ENCODE measurements at places on chromosomes 12 and 14.

- no peak overlapping the region for H3K27ac ChIP-seq
- no peaks in the 10 kb centered on the region for H3K27me3 ChIP-seq
- H3K4me1 ChIP-seq, result peaks cover 78% of the 10 kb centered on the region
- H3K4me3 ChIP-seq, result no peak overlapping the region
- no peaks in the 10 kb centered on the region for H3K36me3 ChIP-seq
Observed at GRCh38 chr12:70248876-70249275, 5.6 kb downstream of the CNOT2 start.

GRCh38 chr12:15928346-15928745 is 17.2 kb downstream of the DERA start:
- H3K27ac ChIP-seq, result no peak overlapping the region
- H3K4me1 ChIP-seq, result peaks cover 14% of the 10 kb centered on the region
- H3K4me3 ChIP-seq, result no peak overlapping the region
- no peaks in the 10 kb centered on the region for H3K36me3 ChIP-seq

DNA sequence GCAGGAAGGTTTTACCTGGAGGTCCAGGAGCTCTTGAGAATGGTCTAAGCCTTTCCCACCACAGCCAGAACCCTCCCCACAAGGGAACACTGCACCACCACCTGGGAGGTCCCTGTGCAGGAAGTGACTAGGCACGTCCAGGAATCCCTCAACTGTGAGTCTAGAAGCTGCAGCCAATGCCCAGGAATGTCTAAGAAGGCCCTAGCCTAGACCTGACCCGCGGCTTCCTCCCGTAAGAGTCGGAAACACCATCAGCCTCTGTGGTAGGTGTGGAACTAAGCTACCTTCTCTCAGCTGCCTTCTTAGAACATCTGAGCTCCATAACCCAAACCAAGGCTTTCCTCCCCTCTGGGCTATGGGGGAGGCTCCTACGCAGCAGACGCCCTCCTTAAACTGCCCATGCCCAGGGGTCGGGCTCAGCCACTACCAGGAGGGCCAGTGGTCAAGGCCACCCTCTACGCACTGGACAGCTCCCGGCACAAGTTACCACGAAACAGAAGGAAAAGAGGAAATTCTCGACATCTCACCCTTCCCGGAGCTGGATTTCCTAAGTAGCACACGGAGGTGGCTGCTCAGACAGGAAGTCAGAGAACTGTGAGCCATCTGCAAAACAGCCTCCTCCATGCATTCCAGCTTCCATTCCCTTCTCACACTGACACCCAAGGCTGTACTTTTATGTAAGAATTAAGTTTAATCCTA is 25.5 kb downstream of the ZFYVE21 start:
- no peaks in the 10 kb centered on the region for H3K27me3 ChIP-seq
- no peaks in the 10 kb centered on the region for H3K36me3 ChIP-seq
- no peak overlapping the region for H3K27ac ChIP-seq

- H3K27ac ChIP-seq, result no peak overlapping the region
- no peaks in the 10 kb centered on the region for H3K36me3 ChIP-seq
- DNase-seq, result no peak
- no peak overlapping the region for H3K4me3 ChIP-seq
- H3K4me1 ChIP-seq, result no peaks in the 10 kb centered on the region
Observed at GRCh38 chr12:110928700-110929099, 8.3 kb upstream of the MYL2 start.

DNA sequence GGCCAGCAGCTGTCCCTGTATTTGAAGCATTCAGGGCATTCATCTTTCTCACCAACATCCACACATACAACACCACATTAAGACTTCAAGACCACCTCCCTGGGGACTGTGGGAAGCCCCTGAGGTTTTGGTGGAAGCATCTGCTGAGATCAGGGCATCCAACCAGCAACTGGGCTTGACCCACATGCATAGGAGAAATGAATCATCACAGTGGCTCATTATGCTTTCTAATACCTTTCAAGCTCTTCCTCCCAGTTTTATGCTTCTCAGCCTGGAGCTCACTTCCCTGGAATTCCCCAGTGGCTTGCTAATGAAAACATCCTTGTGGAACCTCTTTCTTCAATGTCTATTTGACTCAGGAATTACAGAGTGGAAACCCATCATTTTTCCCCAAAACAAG is 21.4 kb upstream of the CMKLR1 start:
- no peaks in the 10 kb centered on the region for H3K4me1 ChIP-seq
- H3K4me3 ChIP-seq, result no peak overlapping the region
- H3K27me3 ChIP-seq, result no peaks in the 10 kb centered on the region
- H3K27ac ChIP-seq, result no peak overlapping the region
- no peaks in the 10 kb centered on the region for H3K36me3 ChIP-seq
- DNase-seq, result no peak

DNA sequence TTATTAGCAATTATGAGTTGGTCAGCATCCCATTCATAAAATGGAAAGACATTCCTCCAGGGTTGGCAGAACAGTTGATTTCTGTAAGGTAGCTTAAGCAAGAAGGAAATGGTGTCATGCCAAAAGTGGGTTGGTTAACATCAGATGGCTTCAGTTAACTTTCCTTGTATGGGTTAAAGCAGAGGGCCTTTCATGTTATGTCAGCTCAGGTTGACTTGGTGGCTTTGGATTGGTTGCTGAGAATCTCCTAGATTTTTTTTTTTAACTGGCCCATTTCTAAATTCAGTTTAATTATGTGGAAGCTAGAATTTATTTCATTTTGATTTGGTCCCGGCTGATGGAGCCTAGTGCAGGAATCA is 87.8 kb downstream of the BBS10 start:
- peak overlapping the region; percentile 29 for H3K27ac ChIP-seq
- no peak overlapping the region for H3K4me3 ChIP-seq
- no peaks in the 10 kb centered on the region for H3K27me3 ChIP-seq
- peaks cover 10% of the 10 kb centered on the region for H3K4me1 ChIP-seq

- H3K36me3 ChIP-seq, result no peaks in the 10 kb centered on the region
- no peak overlapping the region for H3K4me3 ChIP-seq
- no peak overlapping the region for H3K27ac ChIP-seq
- DNase-seq, result no peak
- no peaks in the 10 kb centered on the region for H3K4me1 ChIP-seq
Observed at GRCh38 chr12:120951-121350, 54.4 kb downstream of the IQSEC3 start.

- no peak overlapping the region for H3K27ac ChIP-seq
- no peak overlapping the region for H3K4me3 ChIP-seq
- H3K36me3 ChIP-seq, result no peaks in the 10 kb centered on the region
- no peak for DNase-seq
- H3K4me1 ChIP-seq, result no peaks in the 10 kb centered on the region
- H3K27me3 ChIP-seq, result no peaks in the 10 kb centered on the region
Observed at GRCh38 chr12:76006028-76006925, 25.3 kb downstream of the PHLDA1 start.

- H3K27ac ChIP-seq, result no peak overlapping the region
- peaks cover 37% of the 10 kb centered on the region for H3K4me1 ChIP-seq
- H3K4me3 ChIP-seq, result no peak overlapping the region
Observed at GRCh38 chr14:61147381-61147821, 133.7 kb downstream of the TMEM30B start.

GRCh38 chr12:124581307-124582107 is 14.1 kb upstream of the NCOR2 start:
- H3K27me3 ChIP-seq, result no peaks in the 10 kb centered on the region
- H3K4me3 ChIP-seq, result no peak overlapping the region
- no peaks in the 10 kb centered on the region for H3K36me3 ChIP-seq
- H3K4me1 ChIP-seq, result no peaks in the 10 kb centered on the region
- no peak for DNase-seq
- H3K27ac ChIP-seq, result no peak overlapping the region

DNA sequence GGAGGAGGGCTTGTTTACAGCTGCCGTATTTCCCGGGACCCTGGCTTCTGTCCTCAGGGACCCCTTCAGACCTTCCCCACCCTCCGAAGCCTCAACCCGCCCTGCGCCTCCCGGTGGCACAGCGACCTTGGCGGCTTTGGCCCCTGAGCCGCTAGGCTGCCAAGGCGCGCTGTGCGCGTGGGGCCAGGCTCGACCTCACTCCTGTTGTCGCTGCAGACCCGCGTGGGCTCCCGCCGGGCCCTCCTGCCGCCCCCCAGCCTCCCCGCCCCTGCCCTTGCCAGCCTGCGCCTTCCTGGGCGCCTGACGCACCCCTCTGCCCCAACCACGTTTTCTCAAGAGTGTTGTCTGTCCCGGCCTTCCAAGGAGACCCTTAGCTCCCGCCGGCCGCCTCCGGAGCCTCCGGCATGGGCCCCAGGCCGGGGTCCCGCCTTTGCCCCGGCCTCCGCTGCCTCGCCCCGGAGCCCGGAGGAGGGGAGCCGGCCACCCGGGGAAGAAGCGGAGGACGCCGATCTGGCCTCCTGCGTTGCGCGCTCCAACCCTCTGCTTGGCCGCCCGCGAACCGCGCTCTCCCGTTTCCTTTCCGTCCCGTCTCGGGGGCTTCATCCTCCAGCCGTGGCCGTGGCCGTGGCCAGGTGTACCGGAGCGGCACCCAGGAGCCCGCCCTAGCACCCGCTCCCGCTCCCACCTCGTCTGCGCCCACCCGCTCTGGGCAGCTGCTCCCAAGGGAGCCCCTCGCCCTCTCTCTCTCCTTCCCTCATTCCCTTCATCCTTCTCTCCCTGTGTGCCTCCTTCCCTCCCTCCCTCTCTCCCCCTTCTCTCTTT is 19.9 kb downstream of the PPP2R5C start:
- no peaks in the 10 kb centered on the region for H3K27me3 ChIP-seq
- peak overlapping the region; percentile 56 for H3K4me3 ChIP-seq
- DNase-seq, result no peak
- no peaks in the 10 kb centered on the region for H3K36me3 ChIP-seq
- peak overlapping the region; percentile 42 for H3K27ac ChIP-seq

- H3K27ac ChIP-seq, result no peak overlapping the region
- H3K4me3 ChIP-seq, result no peak overlapping the region
- DNase-seq, result no peak
- H3K36me3 ChIP-seq, result no peaks in the 10 kb centered on the region
Observed at GRCh38 chr12:6471989-6472360, 1.5 kb upstream of the VAMP1 start.

- peaks cover 84% of the 10 kb centered on the region for H3K4me1 ChIP-seq
- H3K27ac ChIP-seq, result peak overlapping the region; percentile 31
- no peaks in the 10 kb centered on the region for H3K36me3 ChIP-seq
- DNase-seq, result no peak
Observed at GRCh38 chr14:74616507-74616906, 4.5 kb upstream of the LTBP2 start.

DNA sequence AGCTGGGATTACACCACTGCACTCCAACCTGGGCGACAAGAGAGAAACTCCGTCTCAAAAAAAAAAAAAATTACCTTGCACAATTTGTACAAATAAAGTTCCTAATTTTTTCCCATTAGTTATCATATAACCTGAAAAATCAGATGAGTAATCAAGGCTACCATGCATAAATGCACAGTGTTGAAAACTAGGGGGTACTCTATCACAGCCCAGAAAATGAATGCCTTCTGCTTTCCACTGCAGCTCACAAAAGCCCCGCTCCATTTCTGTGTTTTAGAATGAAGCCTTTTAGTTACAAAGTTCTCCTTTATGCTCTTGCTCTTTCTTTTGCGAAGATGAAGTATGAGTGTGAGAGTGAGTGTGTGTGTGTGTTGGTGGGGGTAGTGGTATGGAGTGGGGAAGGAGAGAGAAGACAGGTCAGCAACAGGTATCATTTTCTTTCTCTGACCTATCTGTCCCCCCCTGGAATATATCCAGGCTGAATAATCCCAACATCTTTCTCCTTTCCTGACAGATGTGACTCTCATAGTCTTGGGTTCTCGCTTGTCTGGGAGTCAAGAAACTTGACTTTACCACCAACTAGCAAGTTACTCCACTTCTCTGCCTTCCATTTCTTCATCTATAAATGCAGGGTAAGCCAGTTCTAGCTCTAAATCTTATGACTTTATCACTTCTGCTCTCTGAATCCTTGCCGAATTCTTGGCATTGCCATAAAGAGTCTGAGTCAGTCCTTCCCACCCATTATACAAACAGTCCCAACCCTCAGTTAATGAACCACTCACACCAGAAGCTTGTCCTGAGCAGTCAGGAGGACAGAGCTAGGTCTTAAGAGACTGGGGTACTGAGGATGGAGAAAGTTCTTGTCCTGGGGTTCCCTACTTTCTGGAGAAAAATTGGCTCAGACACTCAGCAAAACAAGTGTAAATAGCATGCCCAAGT is 16.1 kb downstream of the BIN2 start:
- DNase-seq, result no peak
- no peak overlapping the region for H3K4me3 ChIP-seq
- H3K4me1 ChIP-seq, result peaks cover 7% of the 10 kb centered on the region
- no peaks in the 10 kb centered on the region for H3K27me3 ChIP-seq
- no peak overlapping the region for H3K27ac ChIP-seq

DNA sequence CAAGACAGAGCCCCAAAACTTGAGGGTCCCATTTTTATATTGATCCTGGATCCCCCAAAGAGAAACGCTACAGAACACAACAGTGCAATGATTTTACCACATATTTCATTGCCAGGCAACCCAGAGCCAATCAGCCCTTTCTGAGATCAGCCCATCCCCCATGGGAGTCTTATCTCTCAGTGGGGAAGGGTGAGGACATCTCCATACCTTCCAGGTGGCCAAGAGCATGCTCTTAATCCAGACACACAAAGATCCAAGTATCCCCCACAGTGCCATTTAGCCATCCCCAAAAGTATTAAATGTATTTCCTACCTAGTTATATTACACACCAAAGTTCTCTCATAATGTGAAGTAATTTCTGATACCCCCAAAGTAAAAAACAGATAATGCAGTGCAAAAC is 62.6 kb upstream of the AMN start:
- no peak overlapping the region for H3K4me3 ChIP-seq
- H3K27me3 ChIP-seq, result no peaks in the 10 kb centered on the region
- H3K36me3 ChIP-seq, result no peaks in the 10 kb centered on the region
- no peak overlapping the region for H3K27ac ChIP-seq
- H3K4me1 ChIP-seq, result no peaks in the 10 kb centered on the region

- no peak overlapping the region for H3K27ac ChIP-seq
- no peak overlapping the region for H3K4me3 ChIP-seq
- H3K27me3 ChIP-seq, result no peaks in the 10 kb centered on the region
- DNase-seq, result no peak
Observed at GRCh38 chr12:131066886-131067490, 113.3 kb downstream of the ADGRD1 start.

DNA sequence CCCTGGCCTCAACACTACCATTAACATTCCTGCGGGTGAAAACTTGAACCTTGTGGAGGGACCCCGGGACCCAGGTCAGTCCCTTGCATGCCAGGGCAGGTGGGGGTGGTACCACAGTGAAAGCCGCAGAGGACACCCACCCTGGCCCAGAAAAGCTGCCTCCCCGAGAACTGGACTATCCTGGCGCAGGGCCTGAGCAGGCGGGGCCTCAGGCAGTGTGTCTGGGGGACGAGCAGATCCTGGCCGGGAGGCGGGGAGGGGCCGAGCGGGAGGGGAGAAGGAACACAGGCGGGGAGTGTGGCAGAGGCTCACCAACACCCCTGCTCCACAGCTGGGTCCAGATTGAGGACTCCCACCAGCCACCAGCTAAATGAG is 10.0 kb downstream of the AHNAK2 start:
- H3K36me3 ChIP-seq, result no peaks in the 10 kb centered on the region
- DNase-seq, result peak; percentile 92
- H3K27ac ChIP-seq, result peak overlapping the region; percentile 99
- H3K27me3 ChIP-seq, result no peaks in the 10 kb centered on the region
- H3K4me3 ChIP-seq, result peak overlapping the region; percentile 76
- peaks cover 69% of the 10 kb centered on the region for H3K4me1 ChIP-seq

- no peaks in the 10 kb centered on the region for H3K27me3 ChIP-seq
- H3K27ac ChIP-seq, result no peak overlapping the region
- H3K4me3 ChIP-seq, result no peak overlapping the region
- no peaks in the 10 kb centered on the region for H3K36me3 ChIP-seq
- peaks cover 6% of the 10 kb centered on the region for H3K4me1 ChIP-seq
Observed at GRCh38 chr14:59131938-59132795, 56.3 kb upstream of the DAAM1 start.

GRCh38 chr12:51814311-51815088 is 34.0 kb downstream of the FIGNL2 start:
- DNase-seq, result no peak
- H3K27ac ChIP-seq, result peak overlapping the region; percentile 75
- H3K4me3 ChIP-seq, result peak overlapping the region; percentile 51
- no peaks in the 10 kb centered on the region for H3K27me3 ChIP-seq
- H3K36me3 ChIP-seq, result no peaks in the 10 kb centered on the region
- peaks cover 12% of the 10 kb centered on the region for H3K4me1 ChIP-seq
